ENCODE measurements at places on chromosomes 13 and 19. TPM values are rescaled to one million over a fixed set of nuclear protein-coding genes. Genes with fewer than 3 reads are reported as not detected.
A peak's percentile ranks its signal among the peaks of the same experiment; 100 is the strongest.

- no peak for DNase-seq
Measured at GRCh38 chr19:38524994-38525634, 91.6 kb downstream of the RYR1 start.

DNA sequence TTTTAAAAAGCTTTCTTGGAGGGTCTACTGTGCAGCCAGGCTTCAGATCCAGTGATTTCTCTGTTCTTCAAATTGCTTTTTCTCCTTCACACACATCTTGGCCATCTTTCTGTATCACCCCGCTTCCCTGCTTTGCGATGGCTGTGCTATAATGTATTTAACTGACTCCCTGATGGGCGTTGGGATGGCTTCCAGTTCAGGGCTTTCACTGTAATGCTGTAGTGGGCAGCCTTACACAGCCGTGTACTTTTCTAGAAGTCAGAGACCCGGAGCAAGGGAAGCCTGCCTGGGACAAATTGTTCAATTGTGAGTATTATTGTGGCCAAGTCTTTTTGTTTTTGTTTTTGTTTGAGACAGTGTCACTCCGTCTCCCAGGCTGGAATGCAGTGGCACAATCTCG is 19.4 kb upstream of the PAK4 start:
- no peak for DNase-seq

- DNase-seq = no peak
Measured at GRCh38 chr13:112575675-112576074, 12.3 kb downstream of the TUBGCP3 start.

DNA sequence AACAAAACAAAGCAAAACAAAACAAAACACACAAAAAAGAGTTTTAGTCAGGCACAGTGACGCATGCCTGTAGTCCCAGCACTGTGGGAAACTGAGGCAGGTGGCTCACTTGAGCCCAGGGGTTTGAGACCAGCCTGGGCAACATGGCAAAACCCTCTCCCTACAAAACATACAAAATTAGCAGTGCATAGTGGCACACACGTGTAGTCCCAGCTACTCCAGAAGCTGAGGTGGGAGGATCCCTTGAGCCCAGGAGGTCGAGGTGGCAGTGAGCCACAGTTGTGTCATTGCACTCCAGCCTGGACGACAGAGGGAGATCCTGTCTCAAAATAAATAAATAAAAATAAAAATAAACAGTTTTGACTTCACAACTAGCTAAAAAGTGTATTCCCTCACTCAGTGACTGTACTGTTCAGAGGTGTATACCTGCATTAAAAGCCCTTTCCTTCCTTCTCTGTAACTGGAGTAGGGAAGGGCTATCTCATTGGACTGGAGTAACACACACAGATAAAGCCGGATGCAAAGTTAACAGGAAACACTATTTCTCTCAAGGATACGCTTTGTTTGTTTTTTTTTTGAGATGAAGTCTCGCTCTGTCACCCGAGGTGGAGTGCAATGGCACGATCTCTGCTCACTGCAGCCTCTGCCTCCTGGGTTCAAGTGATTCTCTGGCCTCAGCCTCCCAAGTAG is 3.7 kb upstream of the BAX start:
- DNase-seq = no peak

- no peak for DNase-seq
Measured at GRCh38 chr13:46315491-46316075, 71.5 kb downstream of the RUBCNL start.

DNA sequence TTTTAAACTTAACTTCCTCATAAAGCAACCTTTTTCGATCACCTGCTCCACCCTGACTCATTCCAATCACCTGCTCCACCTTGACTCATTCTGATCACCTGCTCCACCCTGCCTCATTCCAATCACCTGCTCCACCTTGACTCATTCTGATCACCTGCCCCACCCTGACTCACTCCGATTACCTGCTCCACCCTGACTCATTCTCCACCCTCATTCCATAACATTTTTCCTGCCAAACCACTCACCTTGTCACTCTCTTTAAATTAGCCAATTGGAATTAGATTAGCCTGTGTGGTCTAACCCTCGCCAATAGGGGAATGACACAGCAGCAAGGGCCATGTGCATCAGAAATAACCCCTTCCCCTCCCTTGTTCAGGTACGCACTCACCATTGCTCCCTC is 31.9 kb upstream of the ZNF83 start:
- peak; percentile 15 for DNase-seq

DNA sequence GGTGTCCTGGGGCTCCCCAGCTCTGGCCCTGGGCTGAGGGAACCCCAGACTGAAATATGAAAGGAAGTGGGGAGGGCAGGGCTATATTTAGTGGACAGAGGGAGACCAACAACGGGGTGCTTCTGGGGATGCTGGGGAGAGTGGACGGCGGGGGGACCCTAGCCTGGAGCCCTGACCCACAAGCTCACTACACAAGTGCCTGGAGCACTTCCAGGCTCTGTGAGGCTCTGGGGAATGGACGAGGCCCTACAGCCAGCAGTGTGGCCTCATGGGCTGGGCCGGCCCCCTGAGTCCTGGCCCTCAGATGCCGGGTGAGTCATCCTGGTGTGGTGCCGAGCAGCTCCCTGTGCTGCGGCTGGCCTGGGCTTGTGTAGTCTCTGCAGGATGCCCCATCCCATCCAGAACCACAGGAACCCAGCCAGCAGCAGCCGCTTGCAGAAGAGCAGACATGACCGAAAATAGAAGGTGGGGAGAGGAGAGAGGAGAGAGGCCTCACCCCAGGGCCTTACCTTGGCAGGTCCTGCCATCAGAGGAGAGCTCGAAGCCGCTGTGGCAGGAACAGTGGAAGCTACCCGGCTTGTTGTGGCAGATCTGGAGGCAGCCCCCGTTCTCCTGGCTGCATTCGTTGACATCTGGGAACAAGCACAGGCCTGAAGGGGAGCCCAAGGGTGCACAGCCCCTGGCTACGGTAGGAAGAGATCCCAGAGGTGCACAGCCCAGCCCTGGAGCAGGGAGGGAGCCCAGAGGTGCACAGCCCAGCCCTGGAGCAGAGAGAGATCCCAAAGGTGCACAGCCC is 26.1 kb downstream of the GAS6 start:
- no peak for DNase-seq

GRCh38 chr13:25247360-25247759 is 39.9 kb downstream of the MTMR6 start:
- no peak for DNase-seq

GRCh38 chr19:29442910-29443309 is 82.9 kb upstream of the VSTM2B start:
- no peak for DNase-seq

POLR2I gene
- total RNA-seq = 87.4 TPM

NAT14 gene
- total RNA-seq = 7.6 TPM

UBE2L5 gene
- not detected for total RNA-seq

FCHO1 gene
- 48.9 TPM for total RNA-seq

TSHZ3 gene
- total RNA-seq = 1.6 TPM

MCEMP1 gene
- not detected for total RNA-seq
